ENCODE measurements at places on chromosomes 13 and 19.

- no peak for DNase-seq
Observed at GRCh38 chr19:30363073-30363472, 9.1 kb upstream of the ZNF536 start.

- no peak for DNase-seq
Observed at GRCh38 chr13:60453490-60453889, 56.5 kb downstream of the TDRD3 start.

GRCh38 chr13:36973621-36974295 lies 25.4 kb downstream of the ALG5 start:
- DNase-seq, result no peak

GRCh38 chr19:13118424-13119193 lies 545 bp downstream of the NACC1 start:
- peak; percentile 67 for DNase-seq

DNA sequence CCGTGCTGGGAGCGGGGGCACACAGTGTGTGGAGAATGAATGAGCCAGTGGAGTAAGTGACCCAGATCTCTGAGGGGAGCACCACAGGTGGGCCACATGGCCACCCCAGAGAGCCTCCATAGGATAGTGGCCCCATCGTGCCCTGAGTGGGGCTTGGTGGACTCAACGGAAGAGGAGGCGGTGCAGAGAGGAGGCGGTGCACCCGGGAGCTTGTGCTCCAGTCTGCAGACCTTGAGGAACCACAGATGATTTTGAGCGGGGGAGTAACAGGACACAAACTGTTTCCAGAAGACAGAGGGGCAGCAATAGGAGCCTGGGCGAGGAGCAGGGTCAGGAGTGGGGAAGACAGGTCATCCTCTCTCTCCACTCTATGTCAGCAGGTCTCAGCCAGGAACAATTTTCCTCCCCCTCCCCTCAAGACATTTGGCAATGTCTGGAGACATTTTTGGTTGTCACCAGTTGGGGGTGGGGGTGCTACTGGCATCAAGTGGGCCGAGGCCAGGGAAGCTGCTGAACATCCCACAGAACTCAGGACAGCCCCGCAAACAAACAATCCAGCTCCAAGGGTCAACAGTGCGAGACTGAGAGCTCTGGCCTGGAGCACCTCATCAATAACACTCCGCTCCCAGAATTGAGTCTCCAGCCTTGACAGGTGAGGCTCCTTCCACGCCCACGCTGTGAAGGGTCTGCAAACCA lies 182.2 kb downstream of the USP12 start:
- DNase-seq, result no peak

- no peak for DNase-seq
Observed at GRCh38 chr19:48230555-48231129, 25.1 kb downstream of the CARD8 start.

GRCh38 chr19:45110851-45111266 lies 17.9 kb downstream of the PPP1R37 start:
- no peak for DNase-seq

DNA sequence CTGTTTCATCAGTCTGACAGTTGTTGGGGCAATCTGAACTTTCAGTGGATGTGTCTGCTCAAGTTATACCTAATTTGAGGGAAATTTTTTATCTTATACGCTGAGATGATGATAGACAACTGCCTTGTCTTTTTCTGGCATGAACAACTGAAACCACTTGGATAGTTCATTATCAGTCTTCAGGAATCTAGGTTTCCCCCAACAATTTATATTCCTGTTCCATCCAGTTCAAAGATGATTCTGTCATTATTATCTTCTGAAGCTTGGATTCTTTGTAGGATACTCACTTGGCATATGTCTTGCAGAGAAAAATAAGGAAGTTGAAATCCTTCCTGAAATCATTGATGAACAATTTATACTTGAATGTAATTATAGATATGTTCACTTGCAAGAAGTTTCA lies 193.7 kb downstream of the LMO7 start:
- no peak for DNase-seq

DNA sequence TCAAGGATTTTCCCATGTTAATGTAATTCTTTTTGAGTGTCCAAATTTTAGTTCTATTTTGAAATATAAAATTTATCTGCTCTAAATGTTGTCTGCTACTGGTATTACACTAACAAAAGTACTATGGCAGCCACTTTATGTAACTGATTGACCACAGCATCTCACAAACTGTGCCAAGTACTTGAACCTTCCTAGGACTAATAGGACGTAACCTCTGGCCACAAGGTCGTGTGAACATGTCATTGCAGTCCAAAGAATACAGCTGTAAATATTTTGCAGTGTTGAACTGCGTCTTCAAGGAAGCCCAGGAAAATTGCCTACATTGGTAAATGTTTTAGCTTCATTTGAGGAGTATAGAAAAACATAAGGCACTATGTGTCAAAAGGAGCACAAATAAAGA lies 1.9 kb downstream of the KCTD4 start:
- no peak for DNase-seq

GRCh38 chr19:11247391-11247790 lies 8.0 kb downstream of the ANGPTL8 start:
- DNase-seq, result no peak

- DNase-seq, result no peak
Observed at GRCh38 chr19:47176627-47177090, 46.0 kb downstream of the SAE1 start.

- no peak for DNase-seq
Observed at GRCh38 chr13:39312596-39312995, 274.3 kb downstream of the NHLRC3 start.

DNA sequence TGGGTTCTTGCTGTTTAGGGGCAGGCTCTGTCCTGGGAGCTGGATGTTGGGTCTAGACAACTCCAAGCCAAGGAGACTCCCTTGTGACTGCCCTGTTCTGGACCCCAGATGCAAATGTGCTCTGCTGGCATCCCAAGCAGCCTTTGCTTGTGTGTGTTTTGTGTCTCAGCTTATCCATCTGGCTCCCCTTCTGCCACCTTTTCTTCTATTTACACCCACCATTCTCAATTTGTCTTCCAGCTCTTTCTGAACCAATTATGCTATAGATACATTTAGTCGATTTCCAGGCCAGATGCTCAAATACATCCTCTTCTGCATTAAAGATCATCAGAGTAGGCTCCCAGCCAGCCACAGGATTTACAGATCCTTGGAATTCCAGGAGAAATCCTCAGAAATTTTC lies 115.0 kb upstream of the SLC7A1 start:
- no peak for DNase-seq

DNA sequence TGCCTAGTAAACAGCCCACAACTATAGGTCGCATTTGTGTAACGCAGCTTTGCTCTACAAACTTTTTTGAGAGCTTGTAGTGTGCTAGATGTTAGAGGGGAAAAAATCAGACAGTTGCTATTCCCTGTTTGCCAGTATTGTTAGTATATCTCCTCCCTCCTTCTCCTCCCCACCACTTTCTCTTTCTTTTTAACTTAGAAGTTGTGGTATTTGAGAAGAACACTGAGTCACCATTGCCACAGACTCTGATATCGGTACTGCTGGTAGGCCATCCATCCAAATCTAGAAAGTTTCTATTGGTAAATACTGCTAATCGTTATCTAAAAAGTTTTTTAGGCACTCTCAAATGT lies 666 bp downstream of the POMP start:
- DNase-seq, result no peak

DNA sequence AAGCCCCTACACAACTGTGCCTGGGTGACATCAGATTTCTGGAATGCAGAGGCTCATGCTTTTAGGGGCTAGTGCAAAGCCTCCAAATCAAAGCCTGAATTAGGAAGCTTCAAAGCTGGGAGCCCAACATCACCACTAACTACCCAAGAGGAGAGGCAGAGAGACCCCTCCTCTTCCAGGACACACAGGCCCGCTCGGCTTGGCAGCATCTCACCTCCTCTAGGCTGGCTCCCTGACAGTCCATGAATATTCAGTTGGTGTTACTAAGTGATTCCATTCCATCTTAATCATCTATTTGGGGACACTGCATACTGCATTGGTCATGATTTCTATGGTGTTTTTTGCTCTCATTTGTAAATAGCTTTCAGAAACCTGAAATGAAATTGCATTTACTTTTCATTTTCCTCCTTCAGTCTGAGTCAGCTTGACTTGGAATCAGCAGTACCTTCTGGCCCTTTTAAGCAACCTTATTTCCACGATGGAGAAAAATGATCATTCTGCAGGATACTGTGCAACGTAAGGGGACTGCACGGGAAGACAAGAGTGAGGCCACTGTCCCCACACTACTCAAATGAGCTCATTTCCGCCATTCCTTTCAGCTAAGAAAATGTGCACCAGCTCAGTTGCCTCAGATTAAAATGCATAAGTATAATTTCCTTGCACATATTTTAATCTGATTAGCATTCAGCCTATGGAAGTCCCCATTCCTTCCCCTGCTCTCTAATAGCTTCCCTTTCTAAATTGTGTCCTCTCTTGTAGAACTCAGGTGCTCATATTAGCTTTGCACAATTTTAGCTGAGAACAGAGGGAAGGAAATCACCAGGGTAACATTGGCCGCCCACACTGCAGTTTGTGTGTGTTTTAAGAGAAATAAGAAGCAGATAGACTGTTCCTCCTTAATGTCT lies 219.9 kb downstream of the RFC3 start:
- DNase-seq, result no peak

DNA sequence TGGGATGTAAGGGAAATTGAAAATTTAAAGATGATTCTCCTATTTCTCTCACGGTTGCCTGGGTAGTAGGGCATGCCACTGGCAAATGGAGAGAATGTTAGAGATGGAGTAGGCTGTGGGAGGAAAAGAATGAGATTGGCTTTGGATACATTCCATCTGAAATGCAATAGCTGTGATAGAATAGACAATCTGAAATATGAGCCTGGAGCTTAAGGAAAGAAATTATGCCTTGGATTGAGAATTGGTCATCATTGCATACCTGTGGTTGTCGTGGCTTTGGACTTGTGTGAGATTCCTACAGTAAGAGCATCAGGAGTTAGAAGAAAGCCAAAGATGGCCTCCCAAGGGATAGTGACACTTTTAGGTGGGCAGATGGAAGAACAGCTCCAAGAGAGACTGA lies 305.1 kb upstream of the SLC10A2 start:
- DNase-seq, result no peak

DNA sequence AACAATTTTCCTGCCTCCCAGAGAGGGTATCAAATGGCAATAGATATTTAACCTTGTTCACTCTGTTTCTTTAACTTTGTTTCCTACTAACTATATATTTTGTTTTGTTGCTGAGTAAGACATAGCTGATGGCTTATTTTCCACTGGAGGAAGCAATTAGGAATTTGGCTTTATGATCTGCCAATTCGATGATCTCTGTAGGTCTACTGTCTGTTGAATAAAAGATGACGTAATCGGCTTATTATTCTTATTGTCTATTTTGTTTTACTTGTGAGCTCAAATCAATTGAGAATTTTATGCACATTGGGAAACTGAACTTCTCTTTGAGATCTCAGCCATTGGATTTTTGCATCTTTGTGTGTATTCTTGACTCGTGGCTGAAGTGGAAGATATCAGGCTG lies 862.6 kb downstream of the EFNB2 start:
- no peak for DNase-seq

GRCh38 chr13:75902166-75903104 lies 266.3 kb downstream of the LMO7 start:
- DNase-seq, result no peak

DNA sequence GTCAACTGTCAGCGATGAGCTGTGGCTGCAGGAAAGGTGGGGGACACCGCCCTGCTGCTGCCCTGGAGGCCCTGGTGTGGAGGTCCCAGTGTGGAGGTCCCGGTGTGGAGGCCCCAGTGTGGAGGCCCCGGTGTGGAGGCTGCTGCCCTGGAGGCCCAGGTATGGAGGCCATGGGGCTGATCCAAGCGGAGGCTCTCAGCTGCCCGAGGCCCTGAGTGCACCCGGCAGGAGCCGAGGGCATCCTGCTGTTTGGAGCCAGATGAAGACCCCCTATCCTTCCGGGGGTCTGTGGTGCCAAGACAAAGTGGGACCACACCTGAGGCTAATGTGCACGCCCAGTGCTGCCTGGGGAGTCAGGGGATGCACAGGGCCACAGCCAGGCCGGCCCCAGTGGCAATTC lies 210.4 kb upstream of the SOX1 start:
- no peak for DNase-seq

DNA sequence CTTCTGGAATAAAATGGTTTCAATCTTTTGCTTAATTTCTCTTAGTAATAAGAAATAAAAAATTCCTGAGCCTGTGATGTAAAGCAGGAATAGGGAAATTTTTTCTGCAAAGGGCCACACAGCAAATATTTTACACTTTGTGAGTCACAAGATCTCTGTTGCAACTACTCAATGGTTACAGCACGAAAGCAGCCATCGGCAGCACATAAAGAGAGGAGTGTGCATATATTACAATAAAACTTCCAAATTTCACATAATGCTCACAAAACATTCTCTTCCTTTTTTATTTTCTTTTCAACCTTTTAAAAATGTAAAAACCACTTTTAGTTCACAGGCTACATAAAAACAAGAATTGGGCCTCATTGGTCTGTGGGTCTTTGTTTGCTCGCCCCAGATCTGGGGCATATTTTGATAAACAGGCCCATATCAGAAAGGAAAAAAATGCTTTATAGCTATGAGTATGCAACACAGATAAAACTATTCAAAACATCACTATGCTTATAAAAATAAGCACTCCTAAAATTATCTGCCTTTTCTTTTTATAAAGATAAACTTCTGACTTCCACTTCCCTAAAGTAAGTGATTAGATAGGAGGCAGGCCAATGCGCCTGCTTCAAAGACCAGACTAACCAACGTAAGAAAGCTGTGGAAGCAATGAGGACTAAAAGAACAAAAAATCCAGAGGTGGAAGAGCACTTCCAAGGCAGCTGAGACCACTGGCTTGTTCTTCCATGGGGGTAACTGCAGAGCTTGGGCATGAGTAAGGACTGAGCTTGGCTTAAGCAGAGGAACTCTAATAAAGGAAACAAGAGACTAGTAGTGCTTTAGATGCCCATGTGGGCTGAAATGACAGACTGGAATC lies 26.5 kb downstream of the MYCBP2 start:
- no peak for DNase-seq

All from PC-9 (cell line).